Right lobe of liver (tissue), 6 donors: ENCODE measurements at places on chromosomes 7 and 10.

- H3K36me3 ChIP-seq: no peaks in the 10 kb centered on the region
- no peak overlapping the region for H3K27ac ChIP-seq
- DNase-seq: no peak
Measured at GRCh38 chr10:104892879-104893617, 252.0 kb downstream of the SORCS3 start.

DNA sequence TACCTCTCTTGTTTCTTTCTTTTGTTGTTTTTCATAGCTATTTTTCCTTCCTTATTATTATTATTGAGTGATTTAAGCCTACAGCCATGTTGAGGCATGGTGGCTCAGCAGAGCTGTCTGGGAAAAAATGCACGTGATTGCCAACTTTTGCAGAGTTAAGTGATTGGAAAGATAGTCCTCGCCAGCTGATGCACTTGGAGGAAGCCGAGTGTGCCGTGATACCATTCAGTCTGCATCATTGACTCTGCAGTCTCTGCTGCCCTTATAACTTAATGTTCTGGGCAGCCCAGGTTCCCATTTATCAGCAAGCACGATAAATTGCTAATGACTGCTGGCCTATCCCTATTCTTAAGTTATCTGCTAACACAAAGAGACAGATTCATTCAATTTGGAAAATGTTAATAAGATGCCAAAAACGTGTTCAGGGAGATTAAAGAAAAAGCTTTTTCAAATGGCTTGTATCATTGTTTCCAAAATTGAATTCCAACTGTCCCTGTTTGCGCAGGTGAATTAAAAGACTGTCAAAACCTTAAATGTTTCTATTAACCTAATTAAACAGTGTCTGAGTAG lies 232.9 kb upstream of the NPY start:
- H3K4me1 ChIP-seq: no peaks in the 10 kb centered on the region

GRCh38 chr7:78326876-78327275 lies 528.3 kb downstream of the PHTF2 start:
- H3K4me1 ChIP-seq: no peaks in the 10 kb centered on the region
- no peaks in the 10 kb centered on the region for H3K27me3 ChIP-seq
- H3K36me3 ChIP-seq: no peaks in the 10 kb centered on the region
- H3K27ac ChIP-seq: no peak overlapping the region

DNA sequence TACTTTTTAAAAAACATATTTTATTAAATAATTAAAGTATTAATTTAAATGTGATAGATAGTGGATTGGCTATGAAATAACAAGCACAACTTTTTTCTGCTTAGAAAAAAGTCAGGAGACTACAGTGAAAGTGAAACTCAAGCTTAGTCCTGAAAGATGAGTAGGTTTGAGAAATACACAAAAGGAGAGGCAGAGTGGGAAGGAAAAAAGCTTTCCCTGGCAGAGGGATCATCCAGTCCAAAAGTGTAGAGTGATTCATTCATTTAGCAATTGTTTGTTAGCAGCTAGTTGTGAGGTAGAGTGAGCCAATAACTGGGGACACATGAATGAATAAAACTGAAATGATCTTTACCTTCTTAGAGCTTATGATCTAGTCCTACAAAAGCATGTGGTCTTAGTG lies 93.5 kb downstream of the FOXP2 start:
- no peaks in the 10 kb centered on the region for H3K4me1 ChIP-seq
- H3K36me3 ChIP-seq: no peaks in the 10 kb centered on the region
- H3K27ac ChIP-seq: no peak overlapping the region
- no peaks in the 10 kb centered on the region for H3K27me3 ChIP-seq
- DNase-seq: no peak
- no peak overlapping the region for H3K4me3 ChIP-seq

DNA sequence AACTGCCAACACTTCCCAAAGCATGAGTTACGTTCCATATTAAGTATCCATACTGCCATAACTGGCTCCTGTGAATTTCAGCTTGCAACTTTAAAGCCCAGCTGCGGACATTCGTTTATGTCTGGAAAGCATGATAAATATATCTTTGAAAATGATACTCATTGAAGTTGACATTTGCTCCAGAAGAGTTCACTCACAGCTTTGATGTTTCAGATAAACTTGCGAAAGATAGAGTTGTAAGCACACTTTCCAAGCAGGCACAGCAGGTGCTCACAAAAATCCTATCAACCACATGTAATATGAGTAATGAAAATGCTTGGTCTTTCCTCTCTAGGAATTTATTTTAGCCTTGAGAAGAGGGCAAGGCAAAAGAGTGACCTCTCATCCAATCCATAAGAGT lies 4.5 kb downstream of the CHCHD3 start:
- no peaks in the 10 kb centered on the region for H3K36me3 ChIP-seq
- H3K4me3 ChIP-seq: no peak overlapping the region
- no peak overlapping the region for H3K27ac ChIP-seq
